CD4-positive, alpha-beta T cell treated with Interleukin-15 for 4 hours (primary cell): ENCODE measurements at places on chromosomes 3 and 15.

- DNase-seq, result no peak
Observed at GRCh38 chr3:169699536-169700050, 36.1 kb upstream of the MECOM start.

DNA sequence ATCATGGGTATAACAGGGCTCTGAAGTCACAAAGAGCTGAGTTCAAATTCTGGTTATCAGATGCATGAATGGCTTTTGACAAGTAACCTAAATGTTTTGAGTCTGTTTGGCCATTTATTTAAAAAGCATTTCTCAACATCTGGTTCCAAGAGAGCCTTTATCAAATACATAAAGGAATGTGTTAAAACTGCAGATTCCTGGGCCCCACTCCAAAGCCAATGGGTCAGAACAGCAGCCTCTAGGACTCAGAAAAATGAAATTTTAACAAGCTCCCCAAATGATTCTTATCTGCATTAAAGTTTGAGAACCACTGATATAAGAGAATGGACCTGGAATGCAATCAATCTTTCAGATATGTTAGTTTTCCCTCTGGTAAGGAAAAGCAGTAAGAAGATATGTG, 3.4 kb downstream of the B4GALT4 start:
- no peak for DNase-seq

- DNase-seq, result no peak
Observed at GRCh38 chr3:129994883-129995559, 20.5 kb downstream of the TRH start.

DNA sequence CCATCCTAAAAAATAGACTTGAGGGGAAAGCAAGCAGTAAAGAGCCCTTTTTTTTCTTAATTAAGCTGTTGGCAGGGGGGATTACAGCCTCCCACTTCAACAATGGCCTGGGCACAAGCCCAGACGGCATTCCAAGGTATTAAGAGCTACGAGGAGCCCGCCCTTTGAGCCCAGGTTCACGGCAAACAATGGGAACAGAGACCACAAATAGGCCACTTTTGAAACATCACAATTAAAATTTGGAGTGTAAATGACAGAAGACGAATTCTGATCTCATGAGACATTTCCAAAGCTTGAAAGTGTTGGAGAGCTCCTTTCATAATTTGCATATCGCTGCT, 8.9 kb downstream of the CHSY1 start:
- no peak for DNase-seq

DNA sequence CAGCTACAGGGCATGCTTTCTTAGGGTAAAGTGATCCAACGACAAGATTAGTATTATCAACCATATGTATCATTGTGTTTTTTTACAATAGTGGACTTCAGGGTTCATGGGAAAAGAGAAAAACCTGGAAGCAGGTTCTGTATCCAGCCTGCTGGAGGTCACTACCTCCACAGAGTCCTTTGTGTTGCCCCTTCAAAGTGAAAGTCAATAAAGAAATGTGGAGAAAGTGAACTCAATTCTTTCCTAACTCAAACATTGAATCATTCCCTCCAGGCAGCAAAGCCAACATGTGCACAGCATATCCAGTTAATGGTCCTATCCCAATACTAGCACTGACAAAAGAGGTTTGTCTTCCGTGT, 45.4 kb downstream of the FGF7 start:
- DNase-seq, result no peak

- no peak for DNase-seq
Observed at GRCh38 chr3:156184156-156184555, 63.8 kb downstream of the KCNAB1 start.

- no peak for DNase-seq
Observed at GRCh38 chr15:62244762-62245161, 79.7 kb upstream of the C2CD4B start.

DNA sequence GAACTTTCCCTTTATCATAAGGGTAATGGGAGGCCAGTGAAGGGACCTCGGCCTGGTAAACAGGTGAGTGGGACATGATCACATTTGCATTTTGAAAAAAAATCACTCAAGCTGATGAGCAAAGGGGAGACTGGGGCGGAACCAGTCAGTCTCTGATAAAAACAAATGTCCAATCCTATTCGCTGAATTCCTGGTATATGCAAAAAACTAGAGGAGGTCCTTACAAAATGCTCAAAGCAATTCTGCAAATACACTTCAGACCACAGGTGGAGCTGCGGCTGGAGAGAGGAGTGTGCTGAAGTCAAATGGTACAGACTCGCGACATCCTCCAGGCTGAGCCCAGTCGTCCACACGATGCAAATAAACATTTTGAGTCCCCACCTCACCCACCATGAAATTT, 166.7 kb downstream of the FOXP1 start:
- peak; percentile 46 for DNase-seq

- no peak for DNase-seq
Observed at GRCh38 chr3:134998158-134998557, 203.1 kb downstream of the EPHB1 start.

GRCh38 chr3:48387634-48388033, 15.6 kb downstream of the FBXW12 start:
- no peak for DNase-seq

GRCh38 chr3:10855871-10856662, 40.0 kb downstream of the SLC6A11 start:
- DNase-seq, result no peak

DNA sequence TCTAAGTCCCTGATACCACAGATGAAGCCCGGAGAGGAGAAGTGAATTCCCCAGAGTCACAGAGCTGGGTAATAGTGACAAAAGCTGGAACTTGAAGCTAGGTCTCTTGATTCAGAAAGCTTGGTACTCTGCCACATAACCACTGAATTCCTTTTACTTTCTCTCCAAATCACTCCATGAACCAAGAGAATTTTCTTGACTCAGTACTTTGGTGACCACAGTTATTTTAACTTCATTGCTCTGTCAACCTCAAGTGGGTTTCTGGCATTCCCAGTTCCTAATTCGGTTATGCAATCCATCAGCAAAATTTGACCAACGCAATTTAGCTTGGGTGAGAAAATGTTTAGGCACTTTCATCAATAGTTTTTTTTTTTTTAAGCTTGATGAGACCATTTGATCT, 61.0 kb upstream of the PPARG start:
- DNase-seq, result no peak

GRCh38 chr15:39948817-39949216, 14.9 kb downstream of the EIF2AK4 start:
- no peak for DNase-seq

- DNase-seq, result no peak
Observed at GRCh38 chr3:35639254-35640186, at the start of gene ARPP21. TSS of gene ARPP21 (plus strand) at chr3:35639525. CDS start at chr3:35681752, 42,227 bp downstream.

DNA sequence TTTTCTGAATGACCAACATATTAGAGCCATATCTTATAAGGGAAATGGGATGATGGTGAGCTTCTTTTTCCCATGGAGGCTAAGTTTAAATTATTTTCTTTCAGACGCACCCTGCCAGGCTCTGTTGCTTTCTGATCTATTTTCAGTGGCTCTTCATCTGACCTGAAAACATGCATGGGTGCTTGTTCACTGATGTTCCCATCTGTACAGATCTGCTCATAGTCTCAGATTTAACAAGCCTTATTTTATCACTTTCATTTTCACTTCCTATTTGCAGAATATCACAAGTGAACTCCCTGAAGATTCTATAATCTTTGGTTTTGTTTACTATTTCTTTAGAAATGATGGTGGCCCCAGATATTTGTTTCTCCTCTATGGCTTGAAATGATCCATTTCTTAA, 31.1 kb upstream of the SUCLG2 start:
- no peak for DNase-seq

DNA sequence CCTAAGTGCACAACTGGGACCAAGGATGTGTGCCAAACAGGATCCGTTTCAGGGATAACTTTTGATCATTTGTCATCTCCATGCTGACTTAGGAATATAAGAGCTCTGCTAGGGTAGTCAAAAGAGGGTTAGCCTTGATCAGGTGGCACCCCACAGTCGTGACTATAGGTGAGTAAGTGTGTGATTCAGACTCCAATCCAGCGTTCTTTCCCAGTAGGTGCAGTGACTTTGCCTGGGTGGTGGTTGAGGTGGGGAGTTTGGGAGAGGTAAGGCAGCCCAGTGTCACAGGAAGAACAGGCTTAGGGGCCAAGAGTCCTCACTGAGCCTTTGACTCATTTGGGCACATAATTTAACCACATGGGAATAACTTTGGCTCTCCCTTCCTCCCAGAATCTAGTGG, 51.0 kb downstream of the CHDH start:
- DNase-seq, result no peak

GRCh38 chr3:114686621-114687020, 392.8 kb downstream of the TIGIT start:
- DNase-seq, result no peak

GRCh38 chr15:79294075-79294474, 11.6 kb downstream of the ANKRD34C start:
- no peak for DNase-seq

DNA sequence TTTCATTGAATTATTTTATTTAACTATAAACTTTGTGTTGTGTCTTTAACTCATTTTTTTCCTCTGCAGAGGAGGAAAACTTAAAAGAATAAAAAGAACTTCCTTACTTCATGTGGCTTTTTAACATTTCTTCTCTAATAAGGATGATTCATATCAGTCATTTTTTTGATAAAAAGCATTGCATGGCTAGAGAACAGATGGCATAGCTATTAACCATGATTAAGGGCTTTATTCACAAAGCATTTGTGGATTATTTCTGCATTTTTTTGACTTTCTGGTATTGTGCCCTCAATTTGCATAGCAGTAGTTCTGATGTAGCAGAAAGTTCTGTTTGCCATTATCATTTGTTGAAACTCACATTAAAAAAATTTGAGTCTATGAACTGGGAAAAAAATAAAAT, 540.8 kb downstream of the SI start:
- no peak for DNase-seq

DNA sequence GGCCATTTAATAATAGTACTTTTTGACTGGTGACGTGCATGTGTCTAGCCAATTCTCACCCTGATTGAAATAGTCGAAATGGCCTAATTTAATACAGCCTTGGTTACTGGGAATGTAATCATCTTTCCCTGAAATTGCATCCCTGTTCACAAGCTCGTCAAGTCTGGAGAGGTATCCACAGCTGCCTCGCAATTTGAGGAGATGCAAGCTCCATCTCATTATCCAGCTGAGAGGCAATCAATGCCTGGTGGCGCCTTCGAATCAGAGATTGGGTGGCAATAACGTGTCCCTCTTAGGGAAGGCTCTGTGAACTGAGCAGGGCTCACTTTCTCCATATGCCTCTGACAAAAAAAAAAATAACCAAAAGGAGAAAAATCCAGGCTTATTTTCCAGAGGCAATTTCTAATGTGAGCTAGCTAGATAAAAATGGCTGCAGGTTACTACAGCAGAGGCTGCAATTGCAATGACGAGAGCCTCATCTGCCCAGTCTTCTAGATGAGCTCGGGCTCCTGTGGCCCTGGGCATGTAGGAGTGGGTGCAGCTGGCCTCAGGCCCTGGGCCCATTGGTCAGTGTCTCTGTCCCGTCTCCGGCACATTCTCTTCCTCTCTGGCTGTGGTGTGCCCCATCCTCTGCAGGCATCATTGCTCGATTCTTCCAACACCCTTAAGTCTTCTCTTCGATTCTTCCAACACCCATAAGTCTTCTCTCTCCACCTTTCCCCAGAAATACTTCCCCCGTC, 487.5 kb downstream of the GABRG3 start:
- DNase-seq, result no peak

GRCh38 chr15:59835776-59836175, 146.7 kb upstream of the BNIP2 start:
- DNase-seq, result no peak

- DNase-seq, result no peak
Observed at GRCh38 chr3:172343979-172344378, 104.3 kb downstream of the GHSR start.

DNA sequence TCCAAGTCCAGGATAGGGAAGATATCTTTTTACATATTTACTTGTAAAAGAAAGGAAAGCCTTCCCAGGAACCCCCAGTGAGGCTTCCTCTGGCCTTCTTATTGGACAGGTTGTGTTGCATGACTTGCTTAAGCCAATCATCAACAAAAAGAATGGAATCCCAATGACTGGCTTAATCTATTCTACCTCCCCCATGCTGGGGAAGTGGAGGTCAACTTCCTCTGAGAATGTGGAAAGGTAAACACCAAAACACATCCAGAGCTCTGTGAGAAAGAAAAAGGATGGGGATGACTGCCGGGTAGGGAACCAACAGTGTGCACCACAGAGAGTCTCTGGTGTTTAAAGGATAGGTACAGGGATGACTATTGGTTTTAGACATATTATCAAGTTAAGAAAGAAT, 25.1 kb downstream of the TNIK start:
- DNase-seq, result no peak

- DNase-seq, result no peak
Observed at GRCh38 chr15:57752436-57752835, 45.9 kb downstream of the POLR2M start.

GRCh38 chr3:187994221-187995042, 159.5 kb upstream of the LPP start:
- DNase-seq, result peak; percentile 78
